Astrocyte of the spinal cord (primary cell): ENCODE measurements at places on chromosomes 6 and 20.

DNA sequence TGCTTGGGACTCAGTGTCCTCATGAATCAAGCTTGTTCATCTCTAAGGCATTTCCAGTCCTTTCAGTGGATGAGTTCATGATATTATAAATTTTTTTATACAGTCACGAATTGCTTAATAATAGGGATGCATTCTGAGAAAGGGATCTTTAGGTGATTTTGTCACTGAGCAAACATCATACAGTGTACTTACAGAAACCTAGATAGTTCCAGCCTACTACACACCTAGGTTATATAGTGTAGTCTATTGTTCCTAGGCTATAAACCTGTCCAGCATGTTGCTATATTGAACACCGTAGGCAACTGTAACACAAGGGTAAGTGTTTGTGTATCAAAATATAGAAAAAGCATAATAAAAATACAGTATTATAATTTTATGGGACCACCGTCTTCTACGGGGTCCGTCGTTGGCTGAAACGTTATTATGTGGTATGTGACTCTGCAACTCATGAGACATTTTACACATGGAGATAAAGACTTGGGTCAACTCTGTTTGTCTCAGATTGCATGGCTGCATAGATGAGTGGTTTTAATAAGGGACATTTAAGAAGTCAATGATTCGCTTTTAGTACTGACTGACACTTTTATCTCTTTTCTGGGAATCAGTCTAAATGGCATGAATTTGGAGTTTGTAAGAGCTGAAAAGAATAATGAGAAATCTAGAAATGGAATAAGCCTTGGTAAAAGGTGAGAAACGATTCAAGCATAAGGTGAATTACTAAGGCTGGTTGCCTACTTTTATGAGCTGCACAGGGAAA, 33.2 kb downstream of the CLIC5 start:
- DNase-seq = no peak

DNA sequence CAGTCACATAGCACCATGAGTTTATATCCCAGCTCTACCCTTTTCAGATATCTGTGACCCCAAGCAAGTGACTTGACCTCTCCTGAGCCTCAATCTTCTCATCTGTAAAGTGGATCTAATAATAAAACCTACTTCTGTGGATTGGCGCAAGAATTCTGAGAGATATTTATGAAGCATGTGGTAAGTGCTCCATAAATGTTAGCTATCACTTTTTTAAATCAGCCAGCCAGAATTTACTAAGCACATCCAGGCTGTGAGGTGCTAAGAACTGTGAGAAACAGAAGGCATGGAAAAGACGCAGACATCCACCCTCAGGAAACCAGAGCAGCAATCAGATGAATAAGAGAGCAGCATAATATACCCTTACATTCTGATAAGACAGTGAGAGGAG, 862 bp downstream of the C20orf96 start:
- DNase-seq = no peak

DNA sequence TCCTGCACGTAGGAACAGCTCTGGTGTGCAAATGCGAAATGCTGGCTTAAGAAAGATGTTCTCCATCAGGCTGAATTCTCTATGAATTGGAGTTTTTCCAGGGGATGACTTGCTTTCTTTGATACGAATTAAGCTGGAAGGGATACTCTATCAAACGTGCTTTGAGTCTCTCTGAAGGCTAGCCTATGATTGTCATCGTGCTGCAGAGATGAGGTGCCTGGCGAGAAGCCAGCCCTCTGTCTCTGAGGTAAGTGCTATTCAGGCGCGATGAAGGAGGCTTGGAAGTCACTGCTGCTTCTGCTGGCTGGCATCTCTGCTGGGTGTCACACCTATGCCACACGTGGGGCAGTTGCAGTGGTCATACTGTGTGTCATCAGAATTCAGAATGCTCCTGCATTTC, 223.7 kb downstream of the TAF4 start:
- DNase-seq = no peak

DNA sequence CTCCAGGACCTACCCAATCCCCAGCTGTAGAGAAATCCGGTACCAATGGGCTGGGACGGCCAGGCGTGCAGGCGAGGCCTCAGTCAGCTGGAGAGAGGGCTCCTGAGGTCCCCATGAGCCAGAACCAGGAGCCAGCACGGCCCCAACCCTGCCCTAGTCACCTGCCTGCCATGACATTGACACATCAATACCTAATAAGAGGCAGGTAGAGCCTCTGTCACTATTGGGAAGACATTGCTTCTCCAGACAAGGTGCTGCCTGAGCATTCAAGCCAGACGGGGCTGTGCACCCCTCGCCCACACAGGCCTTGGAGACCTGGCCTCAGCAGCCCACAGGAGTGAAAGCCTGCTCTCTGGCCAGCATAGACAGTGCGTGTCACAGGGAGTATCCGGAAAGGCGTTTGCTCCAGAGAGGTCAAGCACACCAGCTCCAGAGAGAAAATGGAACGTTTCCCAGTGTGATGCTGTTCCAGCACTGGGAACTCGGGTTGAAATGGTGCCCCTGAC, 3.5 kb downstream of the DLL1 start:
- no peak for DNase-seq

DNA sequence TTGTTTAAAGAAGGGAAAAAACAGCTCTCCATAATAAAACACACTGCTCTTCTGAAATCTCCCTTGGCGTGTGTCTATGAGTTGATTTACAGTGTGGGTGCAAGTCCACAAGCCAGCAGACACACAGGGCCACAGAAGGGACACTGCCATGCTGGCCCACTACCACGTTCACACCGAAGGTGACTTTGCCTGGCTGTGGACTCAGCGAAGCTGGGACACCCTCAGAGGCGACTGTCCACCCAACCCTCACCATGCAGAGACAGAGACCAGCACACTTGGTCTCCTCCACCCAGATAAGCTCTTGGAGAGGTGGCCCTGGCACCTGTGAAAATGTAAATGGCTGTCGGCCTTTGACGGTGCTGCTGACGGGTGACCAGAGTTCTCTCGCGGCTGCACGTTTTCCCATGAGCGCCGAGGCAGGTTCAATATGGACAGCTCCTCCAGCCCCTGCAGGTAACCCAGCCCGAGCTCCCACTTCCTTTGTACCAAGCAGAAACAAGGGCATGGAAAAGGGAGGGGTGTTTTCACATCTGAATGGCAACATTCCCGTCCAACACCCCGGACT, 78.0 kb downstream of the YTHDF1 start:
- DNase-seq = no peak

- DNase-seq = peak; percentile 85
Observed at GRCh38 chr6:102488729-102489128, 1095.2 kb downstream of the GRIK2 start.

GRCh38 chr6:39755231-39755630, 30.0 kb upstream of the KIF6 start:
- peak; percentile 10 for DNase-seq

DNA sequence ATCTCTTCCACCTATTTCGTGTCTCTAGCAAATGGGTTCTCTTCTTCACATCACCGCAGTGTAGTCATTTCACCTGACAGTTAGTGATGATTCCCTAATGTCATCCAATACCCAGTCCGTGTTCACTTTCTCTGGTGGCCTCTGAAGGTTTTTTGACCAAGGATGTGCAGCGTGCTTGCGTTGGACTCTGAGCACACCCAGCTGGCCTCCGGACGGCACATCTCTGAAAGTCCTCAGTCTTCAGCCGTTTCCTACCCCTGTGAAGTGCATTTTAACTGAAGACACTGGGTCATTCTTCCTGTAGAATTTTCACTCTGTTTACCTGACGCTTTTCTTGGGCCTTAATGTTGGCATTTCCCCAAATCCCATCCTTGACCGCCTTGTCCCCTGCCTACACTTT, 98.7 kb downstream of the ERMARD start:
- DNase-seq = no peak

- DNase-seq = no peak
Observed at GRCh38 chr6:30349421-30350177, 4.6 kb downstream of the RPP21 start.

- DNase-seq = no peak
Observed at GRCh38 chr20:56985066-56985685, 281.3 kb downstream of the BMP7 start.

GRCh38 chr6:20572940-20573339, 38.7 kb downstream of the CDKAL1 start:
- DNase-seq = peak; percentile 16
